ENCODE measurements at places on chromosomes 16 and 17. TPM values are rescaled to one million over a fixed set of nuclear protein-coding genes. Genes with fewer than 3 reads are reported as not detected.
A peak's percentile ranks its signal among the peaks of the same experiment; 100 is the strongest.

Gene CCL17
- not detected for polyA plus RNA-seq

Gene TAT
- not detected for polyA plus RNA-seq

Gene TOX3
- polyA plus RNA-seq: not detected

Gene CAPN15
- 48.0 TPM for polyA plus RNA-seq

Gene NAGS
- polyA plus RNA-seq: 0.66 TPM

Gene MPO
- polyA plus RNA-seq: not detected

- H3K27ac ChIP-seq: no peak overlapping the region
- H3K4me3 ChIP-seq: no peak overlapping the region
- H3K36me3 ChIP-seq: no peaks in the 10 kb centered on the region
- no peak for DNase-seq
- no peaks in the 10 kb centered on the region for H3K27me3 ChIP-seq
Observed at GRCh38 chr17:26765860-26766709, 527.8 kb upstream of the WSB1 start.

GRCh38 chr16:495127-495748 is 32.3 kb upstream of the CAPN15 start:
- H3K27me3 ChIP-seq: no peaks in the 10 kb centered on the region
- H3K36me3 ChIP-seq: no peaks in the 10 kb centered on the region
- H3K27ac ChIP-seq: no peak overlapping the region
- no peak for DNase-seq
- no peaks in the 10 kb centered on the region for H3K4me1 ChIP-seq
- no peak overlapping the region for H3K4me3 ChIP-seq

DNA sequence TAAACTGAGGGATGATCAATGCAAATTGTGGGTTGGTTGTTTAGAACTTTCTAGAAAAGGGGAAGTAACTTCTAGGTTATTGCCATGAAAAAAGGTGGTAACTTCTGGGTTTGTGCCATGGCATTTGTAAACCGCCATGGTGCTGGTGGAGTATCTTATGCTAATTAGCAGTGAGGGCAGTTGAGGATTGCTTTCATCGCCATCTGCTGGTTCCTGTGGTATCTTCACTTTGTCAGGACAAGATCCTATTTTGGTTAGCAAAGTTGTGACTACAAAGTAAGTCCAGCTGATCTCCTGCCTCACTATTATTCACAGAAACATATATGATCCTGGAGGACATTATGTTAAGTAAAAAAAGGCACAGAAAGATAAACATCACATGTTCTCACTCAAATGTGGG is 1332.3 kb downstream of the CDH11 start:
- no peaks in the 10 kb centered on the region for H3K36me3 ChIP-seq
- no peak overlapping the region for H3K4me3 ChIP-seq
- no peak overlapping the region for H3K27ac ChIP-seq
- H3K4me1 ChIP-seq: no peaks in the 10 kb centered on the region
- DNase-seq: no peak

GRCh38 chr16:75455677-75456076 is 8.8 kb downstream of the TMEM170A start:
- H3K4me3 ChIP-seq: no peak overlapping the region
- H3K27me3 ChIP-seq: no peaks in the 10 kb centered on the region
- no peak for DNase-seq
- H3K27ac ChIP-seq: no peak overlapping the region

DNA sequence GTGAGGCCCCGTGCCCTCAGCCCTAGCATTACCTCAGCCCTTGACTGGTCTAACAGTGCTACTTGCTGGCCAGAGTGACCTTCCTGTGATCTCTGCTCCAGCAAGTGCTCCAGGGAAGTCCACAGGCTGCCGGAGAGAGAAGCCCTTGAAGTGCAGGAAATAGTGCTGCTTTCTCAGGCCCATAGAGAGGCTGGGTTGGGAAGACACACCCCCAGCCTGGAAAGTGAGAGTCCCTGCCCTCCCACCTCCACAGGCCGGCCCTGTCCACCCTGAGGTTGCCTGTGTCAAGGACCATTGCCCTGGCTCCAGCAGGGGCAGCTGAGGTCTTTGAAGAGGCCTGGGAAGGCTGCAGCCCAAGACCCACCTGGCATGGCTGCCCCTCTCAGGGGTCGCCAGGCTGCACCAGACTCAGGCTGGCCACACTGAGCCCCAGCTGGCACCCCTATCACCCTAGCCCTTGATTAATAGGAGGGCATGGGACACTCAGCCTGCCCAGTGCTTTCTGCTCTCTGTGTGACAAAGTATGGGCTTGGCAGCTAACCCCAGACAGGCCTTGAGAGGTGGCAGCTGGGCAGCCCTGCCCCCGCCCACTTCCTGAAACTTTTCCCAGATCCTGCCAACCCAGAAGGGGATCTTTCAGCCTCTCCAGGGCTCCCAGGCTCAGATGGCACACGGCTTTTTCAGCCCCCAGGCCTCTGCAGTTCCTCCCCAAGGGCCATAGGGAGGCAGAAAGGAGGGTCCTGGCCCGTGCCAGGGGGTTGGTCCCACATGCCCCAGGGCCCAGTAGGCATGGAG is 21.7 kb downstream of the ATP6V0D1 start:
- no peak overlapping the region for H3K27ac ChIP-seq
- no peaks in the 10 kb centered on the region for H3K36me3 ChIP-seq
- H3K27me3 ChIP-seq: no peaks in the 10 kb centered on the region
- no peak overlapping the region for H3K4me3 ChIP-seq
- no peak for DNase-seq

DNA sequence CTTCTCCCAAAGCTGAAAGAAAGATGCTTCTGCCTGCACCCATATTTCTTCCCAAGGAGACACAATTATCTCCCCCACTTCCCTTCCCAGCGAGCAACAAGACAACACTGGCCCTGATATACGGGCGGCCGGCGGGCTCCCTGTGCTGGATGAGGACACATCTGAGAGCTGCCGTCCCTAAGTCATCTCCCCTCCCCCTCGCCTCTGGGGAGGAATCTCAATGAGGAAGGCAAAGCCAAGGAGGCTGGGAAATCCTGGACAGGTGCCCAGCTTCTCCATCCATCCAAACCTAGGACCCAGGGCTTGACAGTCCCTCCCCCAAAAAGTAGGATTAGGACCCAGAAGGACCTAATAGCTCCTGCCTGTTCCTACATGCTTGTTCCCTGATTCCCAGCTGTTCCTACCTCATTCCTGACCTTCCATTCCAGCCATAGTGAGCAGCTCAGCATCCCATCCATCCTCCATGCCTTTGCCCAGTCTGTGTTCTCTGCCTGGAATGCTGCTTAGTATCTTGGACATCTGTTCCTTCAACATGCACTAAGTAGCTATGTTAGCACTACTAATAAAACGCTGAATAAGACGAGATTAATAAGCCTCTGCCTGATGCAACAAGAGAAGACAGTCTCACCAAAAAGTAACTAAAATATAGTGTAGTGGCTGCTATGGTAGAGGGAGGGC is 167.9 kb downstream of the CCT6B start:
- no peak for DNase-seq
- H3K27me3 ChIP-seq: no peaks in the 10 kb centered on the region
- no peak overlapping the region for H3K4me3 ChIP-seq

GRCh38 chr17:38628441-38628840 is 22.7 kb upstream of the SRCIN1 start:
- H3K27me3 ChIP-seq: no peaks in the 10 kb centered on the region
- no peak for DNase-seq
- H3K4me3 ChIP-seq: no peak overlapping the region
- H3K27ac ChIP-seq: no peak overlapping the region

DNA sequence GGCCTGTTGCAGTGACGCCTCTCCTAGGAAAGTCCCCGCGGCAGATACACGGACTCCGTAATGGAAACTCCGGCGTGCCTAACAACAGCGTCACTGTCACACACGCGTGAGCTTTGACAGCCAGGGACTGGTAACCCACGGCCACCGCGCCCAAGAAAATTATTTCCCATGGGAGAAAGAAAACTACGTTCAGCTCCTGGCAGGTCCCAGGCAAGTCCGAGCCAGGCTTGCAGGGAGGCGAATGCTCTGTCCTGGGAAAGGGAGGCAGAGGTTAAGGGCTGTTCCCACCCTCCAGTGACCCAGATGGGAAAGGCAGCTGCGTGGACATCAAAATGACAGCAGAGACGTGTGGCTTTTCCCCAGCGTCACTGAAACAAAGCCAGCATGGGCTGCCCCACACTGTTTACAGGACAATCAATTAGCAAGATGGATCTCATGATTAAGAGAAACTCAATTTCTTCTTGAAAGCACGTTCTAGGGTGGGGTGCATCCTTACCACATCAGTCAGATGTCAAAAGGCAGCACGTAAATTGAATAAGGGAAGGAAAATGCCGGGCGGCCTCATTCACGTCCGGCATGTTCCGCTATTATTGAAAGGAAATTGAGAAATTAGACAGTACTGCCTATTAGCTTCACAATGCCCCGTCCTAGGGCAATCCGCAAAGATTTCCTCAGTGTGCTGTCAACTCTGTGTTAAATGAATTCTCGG is 82.5 kb downstream of the NXN start:
- no peak overlapping the region for H3K4me3 ChIP-seq
- no peaks in the 10 kb centered on the region for H3K4me1 ChIP-seq
- no peaks in the 10 kb centered on the region for H3K27me3 ChIP-seq
- H3K36me3 ChIP-seq: no peaks in the 10 kb centered on the region
- H3K27ac ChIP-seq: no peak overlapping the region

DNA sequence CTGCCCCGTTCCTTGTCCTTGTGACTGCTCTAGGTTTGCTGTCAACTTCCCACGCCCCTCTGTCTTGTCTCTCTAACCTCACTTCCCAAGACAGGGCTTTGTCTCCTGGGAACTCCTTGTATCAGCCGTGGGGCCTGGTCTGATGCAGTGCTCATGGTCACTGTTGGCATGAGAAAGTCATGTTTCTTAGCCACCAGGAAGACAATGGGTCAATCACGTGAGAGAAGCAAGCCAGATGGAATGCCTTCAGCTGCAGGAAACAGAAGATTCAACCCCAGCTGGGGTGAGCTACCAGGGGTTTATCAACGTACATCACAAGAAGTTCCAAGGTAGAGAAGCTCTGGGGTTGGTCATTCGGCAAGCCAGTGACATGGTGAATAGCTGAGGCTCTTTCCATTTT is 116.6 kb downstream of the IRF8 start:
- H3K4me1 ChIP-seq: peaks cover 39% of the 10 kb centered on the region
- no peak for DNase-seq
- no peak overlapping the region for H3K4me3 ChIP-seq
- no peaks in the 10 kb centered on the region for H3K27me3 ChIP-seq

GRCh38 chr17:31825961-31826691 is 32.9 kb downstream of the COPRS start:
- peaks cover 3% of the 10 kb centered on the region for H3K27me3 ChIP-seq
- H3K4me1 ChIP-seq: no peaks in the 10 kb centered on the region
- no peak overlapping the region for H3K27ac ChIP-seq
- no peak overlapping the region for H3K4me3 ChIP-seq
- DNase-seq: no peak
- H3K36me3 ChIP-seq: no peaks in the 10 kb centered on the region

DNA sequence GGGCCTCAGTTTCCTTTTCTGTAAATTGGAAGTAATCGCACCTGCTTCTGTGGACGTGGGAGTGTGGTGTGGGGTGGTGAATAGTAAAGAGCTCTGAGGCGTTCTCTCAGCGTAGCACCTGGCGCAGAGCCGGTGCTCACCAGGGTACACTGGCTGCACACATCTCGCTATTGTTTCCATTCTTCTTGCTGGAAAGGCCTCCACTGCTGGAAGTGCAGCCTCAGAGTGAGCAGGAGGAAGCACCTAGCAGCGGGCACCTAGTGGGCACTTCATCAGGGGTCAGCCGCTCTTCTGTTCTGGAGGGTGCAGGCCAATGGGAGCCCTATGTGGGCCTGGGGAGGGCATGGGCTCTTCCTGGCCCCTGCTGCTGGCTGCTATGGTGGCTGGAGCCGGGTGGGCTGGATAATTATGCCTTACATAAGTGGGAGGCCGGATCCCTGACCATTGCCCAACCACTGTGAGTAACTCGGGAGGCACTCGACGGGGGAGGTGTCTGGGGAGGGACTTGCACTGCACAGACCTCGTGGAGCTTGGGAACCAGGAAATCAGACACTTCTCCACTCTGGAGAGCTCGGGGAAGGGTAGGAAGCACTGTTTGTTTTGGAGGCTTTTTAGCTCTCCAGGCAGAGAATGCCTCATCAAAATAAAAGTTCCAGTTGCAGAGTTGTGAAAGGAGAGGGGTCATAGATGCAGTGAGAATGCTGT is 1.7 kb downstream of the MAP2K3 start:
- no peak for DNase-seq
- no peaks in the 10 kb centered on the region for H3K27me3 ChIP-seq
- no peaks in the 10 kb centered on the region for H3K36me3 ChIP-seq
- H3K4me3 ChIP-seq: peak overlapping the region; percentile 96
- H3K4me1 ChIP-seq: peaks cover 49% of the 10 kb centered on the region
- H3K27ac ChIP-seq: peak overlapping the region; percentile 95
